ENCODE measurements at places on chromosomes 3 and 15.

DNA sequence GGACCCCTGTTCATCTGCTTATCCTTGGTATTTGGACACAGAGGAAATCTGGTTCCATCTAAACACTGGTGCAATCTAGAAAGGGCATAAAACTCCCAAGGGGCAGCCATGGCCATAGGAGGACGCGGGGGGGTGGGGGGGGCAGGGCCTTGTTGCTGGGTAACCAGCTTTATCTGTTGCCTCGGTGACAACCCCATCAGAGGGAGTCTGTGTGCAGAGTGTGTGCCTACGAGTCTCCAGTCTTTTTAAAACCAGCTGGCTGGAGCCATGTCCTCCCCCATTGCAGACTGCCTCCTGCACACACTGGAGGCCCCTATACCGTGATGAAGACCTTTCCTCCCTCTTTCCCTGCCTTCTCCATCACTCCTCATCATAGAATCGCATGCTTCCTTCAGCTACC, 26.4 kb upstream of the CORO2B start:
- DNase-seq: no peak

DNA sequence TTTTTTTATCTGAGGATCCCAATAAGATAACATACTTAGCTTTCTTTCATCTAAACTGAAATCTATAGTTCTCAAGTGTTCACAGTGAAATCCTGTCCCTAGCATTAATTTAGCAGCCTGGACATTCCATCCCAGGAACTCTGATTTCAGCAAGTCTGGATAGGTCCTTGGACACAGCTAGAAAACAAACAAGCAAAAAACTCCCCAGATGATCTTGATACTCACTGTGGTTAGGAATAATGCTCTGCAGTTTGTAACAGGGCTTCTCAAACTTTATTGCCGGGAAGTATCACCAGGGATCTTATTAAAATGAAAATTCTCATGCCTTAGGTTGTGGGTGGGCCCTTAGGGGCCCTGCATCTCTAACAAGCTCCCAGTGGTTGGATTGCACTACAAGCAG, 24.3 kb downstream of the THBS1 start:
- DNase-seq: no peak

GRCh38 chr15:69224383-69224782, 63.9 kb downstream of the GLCE start:
- no peak for DNase-seq

- DNase-seq: peak; percentile 45
These were observed 4.3 kb upstream of the TSEN2 start for GRCh38 chr3:12479919-12480427.

DNA sequence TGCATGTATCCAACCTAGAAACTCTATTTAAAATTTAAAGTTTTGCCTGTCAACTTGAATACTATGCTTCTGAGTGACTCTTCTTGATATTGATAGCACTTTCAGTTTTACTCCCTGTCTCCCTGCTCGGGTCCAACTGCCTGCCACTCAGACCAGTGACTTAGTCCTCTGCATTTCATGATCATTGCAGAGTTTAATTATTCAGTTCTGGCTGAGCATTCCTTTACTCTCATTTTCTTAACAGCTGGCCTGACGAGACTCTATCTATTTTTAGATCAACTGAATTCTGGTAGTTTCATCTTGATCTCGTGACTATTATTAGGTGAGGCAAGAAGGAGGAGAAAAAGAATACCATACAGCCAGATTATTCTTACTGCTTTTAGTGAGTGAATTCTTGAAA, 617.4 kb downstream of the SI start:
- DNase-seq: no peak

DNA sequence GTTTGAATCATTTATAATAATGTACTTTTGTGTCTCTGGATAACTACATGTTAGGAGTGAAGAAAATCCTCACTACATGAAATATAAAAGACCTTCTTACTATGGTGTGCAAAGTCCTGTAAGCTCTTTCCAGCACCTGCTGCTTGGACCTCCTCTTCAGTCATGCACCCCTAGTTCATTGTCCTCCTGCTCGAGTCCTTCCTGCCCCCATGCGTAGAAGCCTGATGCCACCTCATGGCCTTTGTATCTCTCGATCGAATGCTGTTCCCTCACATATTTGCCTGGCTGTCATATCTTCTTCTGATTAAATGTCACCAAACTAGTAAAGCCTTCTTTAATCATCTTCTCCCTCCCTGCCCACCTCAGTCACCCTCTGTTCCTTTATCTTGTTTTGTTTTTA, 49.9 kb upstream of the SUCLG2 start:
- DNase-seq: no peak

DNA sequence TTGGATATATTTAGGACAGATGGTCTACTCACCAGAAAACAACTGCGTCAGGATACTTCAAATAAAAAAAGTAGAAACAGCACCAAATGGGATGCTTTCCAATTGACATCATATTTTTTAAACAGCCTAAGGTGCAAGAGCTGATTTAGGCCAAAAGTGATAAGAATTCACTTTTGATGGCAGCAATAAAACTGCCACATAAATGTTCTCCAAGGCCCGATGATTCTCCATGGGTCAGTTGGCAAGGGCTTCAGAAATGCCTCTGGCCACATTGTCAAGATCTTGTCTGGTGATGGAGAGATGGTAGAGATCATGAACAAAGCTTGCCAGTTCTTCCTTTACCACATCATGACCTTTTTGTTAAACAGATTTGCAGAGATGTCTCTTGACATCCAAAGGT, 38.9 kb downstream of the LDHAL6B start:
- no peak for DNase-seq

GRCh38 chr3:170274641-170275040, 52.4 kb downstream of the PRKCI start:
- DNase-seq: no peak

GRCh38 chr15:78615151-78615589, 5.6 kb downstream of the CHRNA3 start:
- DNase-seq: no peak

DNA sequence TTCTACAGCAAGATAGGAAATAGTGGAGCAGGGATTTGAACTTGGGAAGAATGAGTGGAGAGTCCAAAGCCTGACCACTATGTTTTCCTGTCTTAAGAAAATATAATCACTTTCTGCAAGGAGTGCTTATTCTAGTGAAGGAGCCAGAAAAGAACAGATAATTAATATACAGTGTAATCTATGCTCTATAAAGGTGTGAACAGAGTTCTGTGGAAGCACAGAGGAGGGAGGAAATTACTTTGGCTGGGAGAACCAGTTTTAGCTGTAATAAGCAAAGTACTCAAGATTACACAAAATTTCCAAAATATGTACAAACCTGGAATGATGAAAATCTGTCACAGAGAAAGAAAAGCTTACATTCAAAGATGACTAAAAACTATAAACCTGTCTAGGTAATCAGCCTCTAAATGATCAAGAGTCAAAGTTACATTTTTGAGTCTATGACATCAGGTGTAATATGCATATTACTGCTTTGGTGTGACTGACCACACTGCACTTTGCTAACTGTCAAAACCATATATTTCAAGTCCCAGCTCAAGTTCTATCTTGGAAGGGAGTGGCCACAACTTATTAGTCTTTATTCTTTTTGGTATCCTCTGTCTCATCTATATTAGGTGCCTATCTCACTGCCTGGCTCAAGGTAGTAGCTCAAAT, 40.7 kb upstream of the MB21D2 start:
- DNase-seq: no peak

DNA sequence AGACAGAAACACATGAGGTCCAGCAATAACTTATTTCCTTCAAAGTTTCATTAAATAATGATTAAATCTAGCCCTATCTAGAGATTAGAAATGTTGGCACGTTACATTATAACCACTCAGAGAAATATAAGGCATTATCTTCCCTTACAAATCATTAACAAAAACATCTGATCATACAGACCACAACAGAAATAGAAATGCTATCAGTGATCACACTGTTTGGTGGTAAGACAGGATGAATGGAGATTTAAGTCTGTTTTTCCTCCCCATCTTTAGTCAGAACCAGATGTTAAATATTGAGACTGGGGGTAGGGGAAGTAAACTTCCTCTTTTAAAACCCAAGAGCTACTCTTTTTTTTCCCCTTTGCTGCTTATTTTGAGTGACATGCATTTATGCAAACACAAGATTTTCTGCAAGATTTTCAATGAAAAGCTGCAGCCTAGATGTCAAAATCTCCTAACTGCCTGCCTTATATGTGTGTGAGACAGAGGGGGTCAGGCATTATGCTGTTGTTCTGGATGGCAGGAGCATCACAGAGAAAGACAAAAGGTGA, 70.4 kb downstream of the CBLB start:
- DNase-seq: no peak

DNA sequence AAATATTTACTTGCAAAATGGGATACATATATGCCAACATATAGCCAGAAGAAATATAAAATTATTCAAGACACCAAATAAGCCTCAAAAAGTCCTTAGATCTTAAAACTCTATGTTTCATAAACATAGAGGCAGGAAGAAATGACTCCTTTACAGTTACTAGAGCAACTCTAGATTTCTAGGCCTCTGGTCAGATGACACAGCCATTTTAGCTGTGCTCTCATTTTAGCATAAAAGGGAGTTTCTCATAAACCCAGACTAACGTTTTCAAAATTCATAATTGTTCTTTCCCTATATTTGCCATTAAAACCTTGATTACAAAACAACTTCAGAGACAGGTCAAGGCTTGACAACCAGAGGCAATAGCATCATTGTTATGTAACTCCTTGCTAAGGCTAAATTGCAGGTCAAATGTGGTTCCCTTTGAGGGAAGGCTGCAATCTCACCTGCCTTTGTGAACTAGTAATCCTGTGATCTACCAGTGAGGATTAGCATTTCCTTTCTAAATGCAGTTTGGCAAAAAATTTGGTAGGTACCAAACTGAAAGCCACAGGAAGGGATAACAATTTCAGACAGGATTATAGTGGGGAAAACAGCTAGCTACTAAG, 8.2 kb downstream of the THOC7 start:
- DNase-seq: no peak

DNA sequence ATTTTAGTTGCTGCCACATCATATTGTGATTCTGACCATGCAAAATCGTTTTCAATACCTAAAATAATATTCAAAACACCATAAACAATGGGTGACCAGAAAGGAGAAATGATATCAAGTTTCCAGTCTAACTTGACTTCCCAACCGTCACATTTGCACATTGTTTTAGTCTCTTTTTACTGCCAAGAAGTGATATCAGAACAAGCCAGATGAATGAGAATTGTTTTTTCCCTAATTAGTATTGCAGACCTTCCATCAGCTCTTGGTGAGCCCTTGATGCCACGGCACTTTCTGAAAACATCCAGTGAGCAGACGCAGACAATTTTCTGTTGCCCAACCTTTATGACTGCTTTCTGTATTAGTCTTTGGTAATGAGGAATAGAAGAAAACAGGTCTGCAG, 62.5 kb downstream of the SPATA16 start:
- DNase-seq: no peak

GRCh38 chr3:73399106-73399505, 225.6 kb downstream of the PDZRN3 start:
- DNase-seq: no peak

DNA sequence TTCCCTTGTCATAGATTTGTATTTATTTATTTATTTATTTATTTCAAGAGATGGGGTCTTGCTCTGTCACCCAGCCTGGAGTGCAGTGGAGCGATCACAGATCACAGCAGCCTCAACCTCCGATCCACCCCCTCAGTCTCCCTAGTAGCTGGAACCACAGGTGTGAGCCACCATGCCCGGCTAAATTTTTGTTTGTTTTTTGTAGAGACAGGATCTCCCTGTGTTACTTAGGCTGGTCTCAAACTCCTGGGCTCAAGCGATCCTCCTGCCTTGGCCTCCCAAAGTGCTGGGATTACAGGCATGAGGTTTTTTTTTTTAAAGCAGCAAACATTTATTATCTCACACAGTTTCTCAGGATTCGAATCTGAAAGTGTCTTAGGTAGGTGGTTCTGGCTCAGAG, 2.5 kb downstream of the TTBK2 start:
- no peak for DNase-seq

- DNase-seq: no peak
These were observed 363 bp downstream of the MAGI1 start for GRCh38 chr3:66038384-66038725.

- DNase-seq: no peak
These were observed 251.4 kb downstream of the NR1D2 start for GRCh38 chr3:24196526-24196925.

GRCh38 chr15:85312486-85312885, 67.9 kb upstream of the AKAP13 start:
- peak; percentile 40 for DNase-seq

DNA sequence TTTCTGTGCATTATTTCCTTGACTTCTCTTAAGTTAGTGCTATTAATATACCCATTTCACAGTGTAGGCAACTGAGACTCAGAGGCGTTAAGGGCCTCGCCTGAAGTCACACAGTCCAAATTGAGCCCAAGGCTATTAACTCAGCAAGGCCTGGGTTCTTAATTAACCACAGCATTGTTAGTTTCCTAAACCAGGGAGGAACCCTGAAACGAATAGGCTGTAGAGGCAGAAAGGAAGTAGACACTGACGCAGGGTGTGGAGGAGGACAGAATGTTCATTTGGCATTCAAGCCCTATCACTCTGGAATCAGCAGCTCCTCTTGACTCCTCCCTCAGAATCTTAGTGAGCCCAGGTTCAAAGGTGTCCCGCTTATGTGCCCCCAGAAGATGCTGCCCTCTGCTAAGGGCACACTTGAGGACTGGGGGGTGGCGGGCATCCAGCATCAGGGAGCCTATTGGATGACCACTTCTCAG, 13.9 kb downstream of the ARHGEF3 start:
- no peak for DNase-seq

DNA sequence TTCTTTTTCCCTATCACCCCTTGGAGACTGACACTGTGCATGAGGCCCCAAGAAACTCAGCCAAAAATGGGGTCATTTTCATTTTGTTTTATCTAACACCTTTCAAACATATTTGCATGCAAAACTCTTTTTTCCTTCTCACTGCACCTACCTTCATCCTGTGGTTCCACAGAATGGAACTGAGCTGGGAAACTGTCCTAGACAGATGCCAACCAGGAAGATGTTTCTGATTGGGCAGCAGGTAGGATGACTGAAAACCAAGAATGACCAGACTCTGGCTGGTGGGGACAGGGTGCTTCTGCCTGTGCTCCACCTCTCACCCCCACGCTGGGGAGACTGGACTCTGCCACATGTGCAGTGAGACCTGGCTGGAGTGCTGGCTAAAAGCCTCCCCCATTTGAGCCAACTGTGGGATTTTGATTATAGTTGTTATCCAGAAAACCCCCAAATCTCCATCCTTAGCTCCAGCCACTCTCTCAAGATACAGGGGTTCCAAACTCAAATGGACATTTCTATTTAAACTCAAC, 5.2 kb downstream of the PPIB start:
- DNase-seq: no peak

GRCh38 chr3:52730681-52731080, 24.8 kb downstream of the SPCS1 start:
- no peak for DNase-seq

Measured in fibroblast of the conjunctiva (primary cell).